COR-L47 (cell line): ENCODE measurements at places on chromosomes 2 and 18.

GRCh38 chr2:233764264-233764663 lies 4.2 kb downstream of the UGT1A1 start:
- no peak for DNase-seq

DNA sequence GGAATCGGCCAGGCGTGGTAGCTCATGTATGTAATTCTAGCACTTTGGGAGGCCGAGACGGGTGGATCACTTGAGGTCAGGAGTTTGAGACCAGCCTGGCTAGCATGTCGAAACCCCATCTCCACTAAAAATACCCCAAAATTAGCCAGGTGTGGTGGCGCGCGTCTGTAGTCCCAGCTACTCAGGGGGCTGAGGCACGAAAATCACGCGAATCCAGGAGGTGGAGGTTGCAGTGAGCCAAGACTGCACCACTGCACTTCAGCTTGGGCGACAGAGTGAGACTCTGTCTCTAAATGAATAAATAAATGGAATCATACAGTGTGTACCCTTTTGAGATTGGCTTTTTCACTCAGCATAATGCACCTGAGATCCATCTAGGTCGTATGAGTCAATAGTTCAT lies 19.4 kb upstream of the TTC39C start:
- no peak for DNase-seq

GRCh38 chr2:166344286-166345113 lies 31.2 kb downstream of the SCN9A start:
- no peak for DNase-seq

GRCh38 chr2:228853151-228853550 lies 417.9 kb downstream of the PID1 start:
- DNase-seq: no peak

- no peak for DNase-seq
Observed at GRCh38 chr2:177391822-177392372, 676 bp upstream of the AGPS start.

DNA sequence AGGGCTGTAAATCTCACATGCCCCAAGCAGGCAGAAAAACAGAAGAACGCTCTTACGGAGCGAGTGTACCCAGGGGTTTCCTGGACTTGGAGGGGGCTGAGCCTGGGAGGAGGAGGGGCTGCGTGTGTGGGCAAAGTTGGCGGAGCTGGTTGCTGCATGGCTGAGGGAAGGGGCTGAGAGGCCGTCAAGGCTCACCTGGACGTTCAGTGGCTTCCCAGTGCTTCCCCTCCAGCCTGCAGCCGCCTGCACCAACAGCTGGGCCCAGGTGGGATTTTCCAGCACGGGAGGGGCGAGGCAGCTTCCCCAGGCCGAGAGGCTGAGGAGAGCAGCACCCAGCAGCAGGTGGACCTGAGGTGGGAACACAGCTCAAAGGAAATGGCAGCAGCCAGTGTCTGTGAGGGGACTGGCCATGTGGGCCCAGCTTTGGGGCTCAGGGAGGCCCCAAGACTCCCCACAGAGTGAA lies 70.6 kb upstream of the CTDP1 start:
- DNase-seq: no peak

DNA sequence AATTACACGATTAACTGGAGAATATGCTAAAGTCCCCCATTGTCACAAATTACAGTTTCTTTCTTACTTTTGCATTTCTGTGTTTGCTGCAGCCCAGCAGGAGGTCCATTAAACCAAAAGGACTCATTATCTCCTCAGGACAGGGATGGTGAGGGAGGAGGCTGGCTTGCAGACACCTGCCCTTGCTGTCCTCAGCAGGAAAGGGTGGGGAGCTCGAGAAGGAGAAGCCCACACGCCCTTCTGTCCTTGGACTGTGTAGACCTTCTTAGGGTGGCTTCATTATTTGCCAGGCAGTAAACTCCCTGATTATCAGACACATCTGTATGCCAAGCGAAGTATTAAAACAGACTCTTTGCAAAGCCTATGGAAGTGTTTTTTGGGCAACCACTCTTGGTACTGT lies 196.0 kb downstream of the LDLRAD4 start:
- DNase-seq: peak; percentile 94

- no peak for DNase-seq
Observed at GRCh38 chr2:40120026-40120425, 331.9 kb downstream of the SLC8A1 start.

GRCh38 chr18:61448316-61448715 lies 115.1 kb downstream of the CDH20 start:
- no peak for DNase-seq

- peak; percentile 69 for DNase-seq
Observed at GRCh38 chr2:10083692-10084211, 3.5 kb upstream of the CYS1 start.

GRCh38 chr2:121836611-121837010 lies 81.2 kb downstream of the TSN start:
- DNase-seq: no peak

GRCh38 chr2:226383461-226383860 lies 416.2 kb downstream of the IRS1 start:
- no peak for DNase-seq

GRCh38 chr2:222688917-222689316 lies 17.5 kb downstream of the MOGAT1 start:
- no peak for DNase-seq

GRCh38 chr2:64049633-64050220 lies 30.5 kb upstream of the VPS54 start:
- peak; percentile 57 for DNase-seq

- DNase-seq: peak; percentile 81
Observed at GRCh38 chr2:72859831-72860262, 27.4 kb upstream of the SPR start.

- peak; percentile 60 for DNase-seq
Observed at GRCh38 chr18:23992089-23992940, 22.2 kb upstream of the TTC39C start.

GRCh38 chr2:129192841-129193253 lies 786.6 kb upstream of the RAB6C start:
- no peak for DNase-seq

GRCh38 chr2:23557455-23557854 lies 172.5 kb downstream of the KLHL29 start:
- DNase-seq: no peak

DNA sequence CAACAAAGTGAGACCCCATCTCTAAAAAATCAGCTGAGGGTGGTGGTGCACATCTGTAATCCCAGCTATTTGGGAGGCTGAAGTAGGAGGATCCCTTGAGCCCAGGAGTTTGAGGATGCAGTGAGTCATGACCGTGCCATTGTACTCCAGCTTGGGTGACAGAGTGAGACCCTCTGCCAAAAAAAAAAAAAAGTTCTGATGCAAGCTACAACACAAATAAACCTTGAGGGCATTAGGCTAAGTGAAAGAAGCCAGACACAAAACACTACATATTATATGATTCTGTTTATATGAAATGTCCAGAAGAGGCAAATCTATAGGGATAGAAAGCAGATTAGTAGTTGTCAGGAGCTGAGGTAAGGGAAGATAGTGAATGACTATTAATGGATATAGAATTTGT lies 13.0 kb downstream of the YWHAQ start:
- no peak for DNase-seq

DNA sequence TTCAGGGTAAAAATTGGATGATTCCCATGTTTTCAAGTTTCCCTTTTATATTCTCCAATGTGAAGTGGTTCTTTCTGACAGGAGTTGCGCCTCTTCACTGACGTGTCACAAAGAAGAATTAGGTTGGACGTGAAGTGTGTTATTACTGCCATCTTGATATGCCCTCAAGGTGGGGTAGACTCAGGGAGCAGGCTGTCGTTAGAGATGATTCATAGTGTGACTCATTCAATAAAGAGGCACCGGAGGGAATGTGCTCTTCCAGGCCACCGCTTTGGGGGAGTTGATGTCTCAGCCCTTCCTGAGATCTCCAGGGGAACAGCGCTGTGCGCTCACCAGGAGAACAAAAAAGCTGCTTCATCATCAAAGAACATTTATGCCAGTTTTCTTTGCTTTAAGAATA lies 3.6 kb upstream of the DGKD start:
- no peak for DNase-seq

DNA sequence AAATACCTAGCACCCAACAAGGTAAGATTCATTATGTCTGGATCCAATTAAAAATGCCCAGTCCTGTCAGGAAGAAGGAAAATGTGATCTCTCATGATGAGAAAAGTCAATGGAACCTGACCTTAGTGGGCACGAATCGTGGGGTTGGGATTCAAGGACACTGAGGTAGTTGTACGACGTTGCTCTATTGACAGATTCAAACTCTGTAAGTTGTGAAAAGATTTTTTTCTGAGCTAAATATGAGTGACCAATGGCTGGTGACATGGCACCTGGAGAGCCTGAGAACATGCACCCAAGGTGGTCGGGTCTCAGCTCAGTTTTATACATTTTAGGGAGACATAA lies 148.2 kb downstream of the NDUFA10 start:
- no peak for DNase-seq

- no peak for DNase-seq
Observed at GRCh38 chr2:136016836-136017235, 31.4 kb upstream of the DARS1 start.

GRCh38 chr18:7822435-7823331 lies 255.6 kb downstream of the PTPRM start:
- peak; percentile 23 for DNase-seq

DNA sequence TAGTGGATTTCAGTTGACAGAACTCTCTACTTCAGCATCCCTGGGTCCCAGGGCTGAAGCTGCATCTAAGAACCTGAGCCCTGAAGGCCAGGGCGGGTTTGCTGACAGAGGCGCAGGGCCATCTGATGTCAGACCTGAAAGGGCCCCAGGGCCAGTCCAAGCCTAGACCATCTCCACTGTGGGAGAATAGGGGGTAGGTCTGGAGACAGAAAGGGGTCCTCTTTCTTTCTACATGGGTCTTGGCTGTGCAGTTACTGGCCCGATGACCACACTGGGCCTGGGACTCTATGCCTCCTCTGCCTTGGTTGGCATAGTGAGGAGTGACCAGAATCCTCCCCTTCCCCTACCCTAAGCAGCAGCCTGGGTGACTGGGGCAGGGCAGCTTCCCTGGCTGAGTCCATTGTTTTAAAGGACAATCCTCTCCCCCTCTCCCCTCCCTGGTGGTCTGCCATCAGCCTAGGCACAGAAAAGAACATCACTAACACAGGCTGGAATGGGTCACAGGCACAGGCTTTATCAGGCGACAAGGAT lies 34.5 kb downstream of the HS1BP3 start:
- DNase-seq: no peak

DNA sequence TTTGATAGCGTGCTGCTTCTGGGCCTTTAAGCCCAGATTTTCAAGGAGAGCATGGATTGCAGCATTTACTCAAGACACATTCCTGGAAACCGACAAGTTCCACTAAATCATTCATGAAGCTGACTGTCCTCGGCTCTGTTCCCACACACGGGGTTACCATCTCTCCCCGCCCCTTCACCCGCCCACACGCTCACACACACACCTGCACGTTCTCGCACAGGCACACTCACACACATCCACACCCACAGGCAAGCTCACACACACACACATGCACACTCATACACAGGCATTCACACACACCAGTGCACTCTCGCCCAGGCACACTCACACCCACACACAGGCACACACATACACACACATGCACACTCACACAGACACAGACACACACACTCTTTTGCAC lies 150.0 kb upstream of the AGAP1 start:
- DNase-seq: no peak

DNA sequence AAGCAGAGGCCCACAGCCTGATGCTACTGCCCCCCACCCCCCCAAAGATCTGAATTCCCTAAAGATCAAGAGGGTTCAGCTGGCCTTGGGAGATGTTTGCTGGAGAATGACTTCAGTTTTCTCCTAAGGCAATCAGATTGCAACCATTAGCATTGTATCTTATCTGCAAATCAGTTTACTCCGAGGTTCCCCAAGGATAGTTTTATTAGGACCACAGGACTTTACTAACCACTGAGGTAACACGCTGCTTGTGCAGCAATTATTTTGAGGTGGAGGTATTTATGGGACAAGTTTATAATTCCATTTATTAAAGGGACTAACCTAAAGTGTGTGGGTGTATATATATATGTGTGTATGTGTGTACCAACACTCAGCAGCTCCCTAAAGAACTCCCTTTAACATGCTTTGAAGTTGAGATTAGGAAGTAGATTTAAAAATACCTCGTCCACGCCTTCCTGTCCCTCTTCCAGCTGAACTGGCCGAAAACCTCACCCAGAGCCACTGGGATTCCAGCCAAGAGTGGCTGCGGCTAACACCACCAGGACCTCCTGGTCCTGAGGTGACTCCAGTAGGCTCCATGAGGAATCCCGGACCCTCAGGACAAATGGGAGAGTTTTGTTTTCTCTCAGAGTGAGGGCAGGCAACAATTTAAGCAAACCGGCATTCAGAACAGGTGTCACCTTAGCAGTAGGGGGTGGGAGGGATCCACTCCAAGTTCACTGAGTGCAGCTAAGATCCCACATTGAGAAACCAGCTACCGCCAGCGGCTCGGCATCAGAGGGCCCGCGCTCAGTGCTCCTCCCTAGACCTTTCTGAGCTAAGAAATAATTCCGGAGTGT lies 3.0 kb upstream of the DLX1 start:
- DNase-seq: no peak

- no peak for DNase-seq
Observed at GRCh38 chr2:64218137-64218802, 74.0 kb upstream of the PELI1 start.

- DNase-seq: no peak
Observed at GRCh38 chr2:1698188-1698945, 45.9 kb downstream of the PXDN start.

DNA sequence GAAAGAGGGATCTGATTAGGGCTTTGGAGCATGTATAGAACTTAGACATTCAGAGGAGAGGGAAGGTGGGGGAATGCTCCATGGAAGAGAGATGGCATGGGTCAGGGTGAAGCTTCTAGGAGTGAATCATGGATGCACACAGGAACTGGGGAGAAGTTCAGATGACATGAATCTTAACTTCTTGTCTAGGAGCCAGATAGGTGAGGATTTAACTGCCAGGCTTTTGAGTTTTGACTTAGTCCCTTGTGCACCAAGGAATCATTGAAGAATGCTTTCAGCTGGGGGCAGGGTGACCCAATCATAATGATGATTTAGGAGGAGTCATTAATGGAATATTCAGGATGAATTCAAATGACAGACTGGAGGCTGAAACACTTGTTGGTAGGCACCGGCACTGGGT lies 48.7 kb downstream of the ACYP2 start:
- DNase-seq: no peak

DNA sequence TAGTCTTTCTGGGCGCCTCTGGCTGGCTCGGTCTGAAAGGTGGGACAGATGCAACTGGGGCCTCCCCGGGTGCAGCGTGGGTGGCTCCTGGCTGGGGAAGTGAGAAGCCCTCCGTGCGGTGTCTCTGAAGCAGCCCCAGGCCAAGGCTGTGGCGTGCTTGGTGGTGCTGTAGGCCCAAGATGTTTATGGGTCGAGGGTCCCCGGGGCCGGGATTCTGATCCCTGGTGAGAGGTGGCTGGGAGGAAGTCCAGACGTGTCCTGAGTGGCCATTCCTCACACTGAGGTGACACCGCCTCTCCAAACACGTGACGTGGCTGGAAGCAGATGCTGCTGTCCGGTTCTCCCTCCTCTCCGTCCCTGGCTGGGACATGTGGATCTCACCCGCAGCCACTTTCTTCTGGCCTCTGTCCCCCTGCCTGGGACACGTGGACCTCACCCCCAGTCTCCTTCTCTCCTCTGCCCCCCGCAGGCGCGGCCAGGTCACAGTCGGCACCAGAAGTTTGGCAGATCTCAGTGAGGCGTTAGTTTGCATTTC lies 12.6 kb downstream of the RTP5 start:
- no peak for DNase-seq
